NCI-H1417 treated with DMSO at 0.1 percent for 48 hours (cell line): ENCODE measurements at places on chromosomes 7 and 10.

GRCh38 chr7:27204851-27205322 is 5.0 kb upstream of the HOXA13 start:
- no peak for DNase-seq

GRCh38 chr7:19489162-19489820 is 219.5 kb downstream of the POLR1F start:
- no peak for DNase-seq

DNA sequence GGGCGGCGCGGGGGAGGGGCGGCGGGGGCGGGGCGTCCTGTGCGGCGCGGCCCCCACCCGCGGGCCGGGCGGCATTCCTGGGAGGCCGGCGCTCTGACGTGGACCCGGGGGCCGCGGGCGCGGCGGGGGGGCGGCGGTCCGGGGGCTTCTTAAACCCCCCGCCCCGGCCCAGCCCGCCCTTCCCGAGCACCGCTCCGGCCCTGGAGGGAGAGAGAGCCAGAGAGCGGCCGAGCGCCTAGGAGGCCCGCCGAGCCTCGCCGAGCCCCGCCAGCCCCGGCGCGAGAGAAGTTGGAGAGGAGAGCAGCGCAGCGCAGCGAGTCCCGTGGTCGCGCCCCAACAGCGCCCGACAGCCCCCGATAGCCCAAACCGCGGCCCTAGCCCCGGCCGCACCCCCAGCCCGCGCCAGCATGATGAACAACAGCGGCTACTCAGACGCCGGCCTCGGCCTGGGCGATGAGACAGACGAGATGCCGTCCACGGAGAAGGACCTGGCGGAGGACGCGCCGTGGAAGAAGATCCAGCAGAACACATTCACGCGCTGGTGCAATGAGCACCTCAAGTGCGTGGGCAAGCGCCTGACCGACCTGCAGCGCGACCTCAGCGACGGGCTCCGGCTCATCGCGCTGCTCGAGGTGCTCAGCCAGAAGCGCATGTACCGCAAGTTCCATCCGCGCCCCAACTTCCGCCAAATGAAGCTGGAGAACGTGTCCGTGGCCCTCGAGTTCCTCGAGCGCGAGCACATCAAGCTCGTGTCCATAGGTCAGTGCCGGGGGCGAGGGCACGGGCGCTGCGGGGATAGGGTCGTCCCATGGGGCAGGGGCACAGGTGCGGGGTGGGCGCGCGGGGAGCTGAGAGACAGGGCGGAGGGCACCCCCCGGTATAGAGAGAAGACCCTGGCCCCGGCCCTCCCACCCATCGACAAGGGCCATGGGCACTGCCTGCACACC is at the start of gene FLNC:
TSS of gene FLNC (plus strand) at position 176 of the 947 bp plus-strand sequence. CDS start at position 408, 232 bp downstream.
- no peak for DNase-seq

GRCh38 chr7:18667466-18667865 is 171.9 kb downstream of the HDAC9 start:
- DNase-seq = no peak

GRCh38 chr10:99233689-99234037 is 2.0 kb downstream of the HPSE2 start:
- DNase-seq = no peak
